ENCODE measurements at places on chromosomes 7 and 10.

- DNase-seq: no peak
Measured at GRCh38 chr7:79620291-79620690, 166.8 kb upstream of the MAGI2 start.

DNA sequence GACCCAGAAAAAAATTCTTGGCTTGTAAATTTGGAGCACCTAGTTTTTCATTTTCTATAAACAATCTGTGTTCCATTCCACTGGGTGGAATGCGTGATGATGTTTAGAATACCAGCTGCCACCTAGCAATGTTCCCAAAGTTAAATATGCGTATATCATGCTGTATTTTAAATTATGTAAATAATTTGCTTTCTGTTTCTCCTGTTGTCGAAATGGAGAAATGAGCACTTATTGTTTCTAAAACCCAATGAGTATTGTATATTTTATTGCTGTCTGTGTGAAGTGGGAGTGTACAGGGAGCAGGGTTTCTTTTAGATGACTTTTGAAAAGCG is 49.4 kb upstream of the CELF2 start:
- DNase-seq: no peak

DNA sequence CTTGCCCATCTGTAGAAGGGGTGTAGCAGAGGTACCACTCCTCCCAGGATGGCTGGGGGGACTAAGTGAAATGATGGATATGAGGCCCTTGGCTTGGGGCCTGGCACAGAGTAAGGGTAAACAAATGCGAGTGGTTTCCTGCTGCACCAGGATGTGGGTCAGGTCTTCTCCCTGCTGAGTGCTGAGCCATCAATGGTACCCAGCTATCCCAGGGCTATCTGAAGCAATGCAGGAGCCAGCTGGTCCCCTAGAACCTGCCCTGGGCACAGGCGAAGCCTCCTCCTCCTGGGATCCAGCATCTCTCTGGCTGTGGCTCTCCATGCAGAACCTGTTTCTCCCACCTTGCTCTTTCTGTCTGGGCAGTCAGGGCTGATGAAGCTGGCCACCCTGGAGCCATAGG is 20.9 kb upstream of the GOLGA7B start:
- DNase-seq: no peak

GRCh38 chr10:1670541-1671365 is 66.6 kb downstream of the ADARB2 start:
- DNase-seq: no peak

DNA sequence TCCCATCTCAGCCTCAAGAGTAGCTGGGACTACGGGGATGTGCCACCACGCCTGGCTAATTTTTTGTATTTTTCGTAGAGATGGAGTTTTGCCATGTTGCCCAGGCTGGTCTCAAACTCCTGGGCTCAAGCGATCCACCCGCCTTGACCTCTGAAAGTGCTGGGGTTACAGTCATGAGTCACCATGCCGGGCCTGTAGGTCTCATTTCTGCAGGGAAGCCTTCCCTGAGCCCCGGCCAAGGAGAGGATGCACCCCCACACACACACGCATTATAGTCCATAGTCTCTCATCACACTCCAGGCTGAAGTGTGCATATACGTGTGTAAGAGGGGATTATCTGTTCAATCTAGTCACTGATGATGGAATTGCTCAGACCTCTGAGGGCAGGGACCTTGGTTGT is 29.3 kb downstream of the KCNMA1 start:
- DNase-seq: no peak

DNA sequence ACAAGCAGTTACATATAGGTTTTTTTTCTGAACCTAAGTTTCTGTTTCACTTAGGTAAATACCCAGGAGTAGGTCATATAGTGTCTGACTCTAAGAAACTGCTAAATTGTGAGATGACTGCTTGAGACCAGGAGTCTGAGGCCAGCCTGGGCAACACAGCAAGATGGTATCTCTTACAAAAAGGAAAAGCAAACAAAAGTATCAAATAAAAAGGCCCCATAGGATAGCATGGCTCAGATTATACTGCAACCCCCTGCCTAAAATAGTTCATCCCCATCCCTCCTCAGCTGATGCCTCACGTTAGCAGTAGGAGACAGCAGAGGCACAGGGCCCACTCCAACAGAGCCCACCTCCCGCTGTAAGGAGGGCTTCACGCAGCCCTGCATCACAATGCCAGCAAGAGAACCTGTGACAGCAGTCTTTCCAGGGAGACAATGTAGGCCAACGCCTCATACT is 90.3 kb downstream of the SRPK2 start:
- no peak for DNase-seq

DNA sequence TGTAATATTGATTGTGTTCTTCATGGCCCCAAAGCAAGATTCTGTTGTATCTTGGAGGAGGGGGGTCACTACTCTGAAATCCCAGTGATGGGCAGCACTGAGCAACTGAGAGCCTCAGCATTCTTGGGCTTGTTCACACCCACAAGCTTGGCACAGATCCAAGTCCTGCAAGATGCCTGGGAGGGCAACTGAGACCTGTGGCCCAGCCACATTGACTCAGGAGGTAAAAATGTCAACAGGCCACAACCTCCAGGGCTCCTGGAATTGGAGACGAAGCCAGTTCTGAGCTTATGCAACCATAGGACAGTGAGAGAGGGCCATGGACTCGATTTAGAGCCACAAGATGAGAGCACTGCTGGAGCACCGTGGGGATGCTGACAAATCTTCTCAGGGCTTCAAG is 3.1 kb upstream of the DOCK1 start:
- no peak for DNase-seq

- DNase-seq: no peak
Measured at GRCh38 chr10:72539137-72539536, 86.7 kb downstream of the MICU1 start.

DNA sequence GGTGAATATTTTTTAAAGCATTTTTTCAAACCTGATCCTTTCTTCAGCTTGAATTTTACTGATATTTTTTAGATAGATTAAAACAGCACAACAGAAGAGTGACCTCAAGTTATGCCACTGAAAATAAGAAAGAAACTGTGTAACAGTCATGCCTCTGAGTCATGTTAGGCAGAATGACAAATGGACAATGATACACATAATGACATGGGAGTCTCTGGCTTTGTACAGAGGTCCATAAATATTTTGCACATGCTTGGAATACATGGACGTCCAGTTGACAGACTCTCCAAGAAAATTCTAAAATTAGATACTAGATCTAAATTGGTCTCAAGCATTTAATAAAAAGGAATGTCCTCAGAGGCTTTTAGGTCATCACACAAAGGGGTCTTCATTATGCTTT is 21.9 kb upstream of the SEMA3A start:
- DNase-seq: no peak

DNA sequence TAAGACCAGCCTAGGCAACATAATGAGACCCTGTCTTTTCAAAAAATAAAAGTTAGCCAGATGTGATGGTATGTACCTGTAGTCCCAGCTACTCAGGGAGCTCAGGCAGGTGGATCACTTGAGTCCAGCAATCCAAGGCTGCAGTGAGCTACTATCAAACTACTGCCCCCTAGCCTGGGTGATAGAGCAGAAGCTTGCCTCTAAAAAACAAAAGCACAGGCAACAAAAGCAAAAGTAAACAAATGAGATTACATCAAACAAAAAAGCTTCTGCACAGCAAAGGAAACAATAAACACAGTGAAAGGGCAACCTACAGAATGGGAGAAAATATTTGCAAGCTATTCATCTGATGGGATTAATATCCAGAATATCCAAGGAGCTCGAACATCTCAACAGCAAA is 65.4 kb downstream of the FANK1 start:
- DNase-seq: no peak

GRCh38 chr10:20289070-20289828 is 473.0 kb downstream of the PLXDC2 start:
- no peak for DNase-seq

- DNase-seq: no peak
Measured at GRCh38 chr7:98855610-98856422, 14.0 kb downstream of the TMEM130 start.

DNA sequence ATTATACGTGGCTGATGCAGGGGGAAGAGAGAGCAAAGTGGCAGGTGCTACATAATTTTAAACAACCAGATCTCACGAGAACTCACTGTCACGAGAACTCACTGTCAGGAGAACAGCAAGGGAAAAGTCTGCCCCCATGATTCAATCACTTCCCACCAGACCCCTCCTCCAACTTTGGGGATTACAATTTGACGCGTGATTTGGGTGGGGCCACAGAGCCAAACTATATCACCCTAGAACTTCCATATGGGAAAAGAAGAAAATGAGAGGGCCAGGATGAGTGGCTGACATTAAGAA is 15.8 kb downstream of the EZH2 start:
- no peak for DNase-seq

DNA sequence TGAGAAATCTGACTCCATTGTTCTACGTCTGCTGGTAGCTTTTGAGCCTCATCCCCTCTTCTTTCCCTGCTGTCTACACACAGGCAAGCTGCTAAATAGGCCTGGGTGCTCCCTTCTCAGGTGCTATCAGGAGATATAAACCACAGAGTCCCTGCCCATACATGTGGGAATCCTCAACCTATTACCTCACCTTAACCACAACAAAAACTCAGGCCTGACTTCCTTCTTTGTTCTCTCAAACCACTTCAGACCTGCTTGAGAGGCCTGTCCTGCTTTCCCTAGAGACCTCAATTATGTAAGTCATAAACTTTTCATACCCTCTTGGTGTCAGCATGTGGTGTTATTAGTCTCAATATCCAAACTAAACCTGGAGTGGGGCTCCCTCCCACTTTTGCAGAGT is 75.0 kb upstream of the MAGI2 start:
- DNase-seq: no peak

- DNase-seq: no peak
Measured at GRCh38 chr7:25908154-25908949, 243.6 kb upstream of the NFE2L3 start.

- no peak for DNase-seq
Measured at GRCh38 chr10:2197663-2198062, 460.3 kb upstream of the ADARB2 start.

DNA sequence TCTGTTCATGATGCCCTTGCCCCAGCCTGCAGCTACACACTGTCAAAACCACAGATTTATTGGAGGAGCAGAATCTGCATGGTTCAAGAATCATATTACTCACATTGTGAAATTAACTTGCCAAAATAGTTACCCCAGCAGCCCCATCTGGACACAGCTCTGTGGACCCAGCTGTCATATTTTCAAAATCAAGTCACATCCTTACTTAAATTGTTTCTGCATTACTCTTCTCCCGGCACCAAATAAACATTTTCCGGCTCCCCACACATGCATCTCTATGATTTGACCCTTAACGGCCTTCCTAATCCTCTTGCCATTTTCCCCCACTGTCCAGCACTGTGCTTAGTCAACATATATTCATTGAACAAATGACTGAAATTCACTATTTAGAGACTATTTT is 43.8 kb upstream of the GPR26 start:
- no peak for DNase-seq

DNA sequence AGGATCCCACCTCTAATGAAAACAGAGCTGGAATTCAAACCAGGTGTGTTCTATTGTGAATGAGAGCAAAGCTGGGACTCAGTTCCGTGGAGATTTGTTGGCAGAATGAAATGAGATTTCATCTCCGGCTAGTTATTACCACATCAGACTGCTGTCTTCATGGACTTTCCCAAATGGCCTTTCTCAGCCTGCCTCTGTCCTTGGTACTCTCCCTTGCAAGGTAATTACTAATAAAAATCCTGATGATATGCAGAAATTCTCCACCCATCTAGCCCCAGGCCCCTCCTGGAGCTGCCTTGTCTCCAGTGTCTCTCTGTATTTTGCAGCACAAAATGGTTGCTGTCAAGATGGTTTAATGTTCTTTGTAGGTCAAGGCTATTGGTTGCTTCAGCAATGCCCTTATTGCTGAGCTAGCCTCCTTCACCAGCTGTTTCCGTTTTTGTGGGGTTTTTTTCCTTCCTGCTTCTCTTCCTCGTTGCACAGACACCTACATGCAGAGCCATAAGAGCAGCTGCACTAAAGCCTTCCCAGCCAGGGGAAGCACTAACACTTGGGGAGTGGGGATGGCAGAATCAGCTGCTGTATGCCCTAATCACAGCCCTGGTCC is 185.0 kb upstream of the GHITM start:
- DNase-seq: no peak

GRCh38 chr10:110671788-110672579 is 27.8 kb downstream of the RBM20 start:
- DNase-seq: no peak

GRCh38 chr7:19239951-19240350 is 94.7 kb upstream of the FERD3L start:
- no peak for DNase-seq

DNA sequence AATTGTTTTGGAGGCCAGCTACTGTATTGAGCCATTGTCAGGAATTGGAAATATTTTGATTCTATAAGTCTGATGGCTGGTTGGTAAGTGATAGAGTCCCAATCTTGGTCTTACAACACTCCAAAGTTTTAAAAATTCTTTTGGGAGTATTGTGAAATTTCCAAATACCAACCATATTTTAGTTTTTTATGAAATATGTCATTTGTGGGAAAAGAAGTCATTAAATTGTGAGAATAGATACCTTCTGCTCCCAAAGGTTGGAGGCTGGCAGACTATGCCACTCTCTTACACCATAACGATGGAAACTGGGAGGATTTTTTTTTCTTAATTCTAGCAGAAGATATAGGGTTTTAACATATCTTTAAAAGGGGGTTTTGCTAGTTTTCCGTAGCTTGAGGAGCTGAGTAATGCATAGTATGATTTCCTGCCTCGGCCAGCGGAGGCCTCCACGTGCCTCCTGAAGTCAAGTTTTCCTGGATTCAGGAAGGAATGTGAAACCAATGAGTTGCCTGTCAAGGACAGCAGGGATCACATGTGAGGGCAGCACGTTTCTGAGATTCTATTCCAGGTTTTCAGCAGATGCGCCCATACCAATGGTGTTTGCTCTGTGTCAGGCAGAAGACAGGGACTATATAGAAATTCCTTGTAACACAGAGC is 92.2 kb upstream of the LAMB4 start:
- DNase-seq: no peak

- no peak for DNase-seq
Measured at GRCh38 chr10:52541006-52541473, 227.0 kb downstream of the DKK1 start.

- no peak for DNase-seq
Measured at GRCh38 chr7:158904599-158904998, 48.2 kb downstream of the DYNC2I1 start.

DNA sequence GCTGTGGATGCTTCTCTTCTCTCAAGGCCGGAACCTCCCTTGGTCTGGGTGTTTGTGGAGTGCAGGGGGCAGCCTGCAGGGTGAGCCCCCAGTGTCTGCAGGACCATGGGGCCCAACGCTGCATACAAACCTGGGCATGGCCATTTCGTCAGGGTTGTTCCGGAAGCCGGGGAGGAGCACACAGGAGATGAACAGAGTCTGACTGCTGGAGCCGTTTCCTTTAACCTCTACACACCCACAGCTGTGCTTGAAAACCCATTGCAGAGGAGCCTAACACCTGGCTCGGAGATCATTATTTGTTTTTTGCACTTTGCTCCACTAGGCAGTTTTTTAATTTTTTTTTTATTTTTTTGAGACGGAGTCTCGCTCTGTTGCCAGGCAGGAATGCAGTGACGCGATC is 167.6 kb upstream of the INSYN2A start:
- no peak for DNase-seq

- no peak for DNase-seq
Measured at GRCh38 chr7:18675579-18675978, 180.0 kb downstream of the HDAC9 start.

- DNase-seq: no peak
Measured at GRCh38 chr10:102714621-102715455, at the start of gene SFXN2. SFXN2 (plus strand) TSS chr10:102714636; CDS start chr10:102726637, 12,001 bp downstream.

- DNase-seq: no peak
Measured at GRCh38 chr10:60139798-60140566, 233.6 kb upstream of the CCDC6 start.

- no peak for DNase-seq
Measured at GRCh38 chr10:73979809-73980433, 18.0 kb upstream of the VCL start.
